ENCODE measurements at places on chromosomes 7 and 10.

- DNase-seq = no peak
These were observed 163.3 kb downstream of the THSD7A start for GRCh38 chr7:11668727-11669126.

- no peak for DNase-seq
These were observed 496.8 kb upstream of the AKR1E2 start for GRCh38 chr10:4329225-4329624.

- no peak for DNase-seq
These were observed 13.3 kb downstream of the IGFBP1 start for GRCh38 chr7:45901566-45901965.

DNA sequence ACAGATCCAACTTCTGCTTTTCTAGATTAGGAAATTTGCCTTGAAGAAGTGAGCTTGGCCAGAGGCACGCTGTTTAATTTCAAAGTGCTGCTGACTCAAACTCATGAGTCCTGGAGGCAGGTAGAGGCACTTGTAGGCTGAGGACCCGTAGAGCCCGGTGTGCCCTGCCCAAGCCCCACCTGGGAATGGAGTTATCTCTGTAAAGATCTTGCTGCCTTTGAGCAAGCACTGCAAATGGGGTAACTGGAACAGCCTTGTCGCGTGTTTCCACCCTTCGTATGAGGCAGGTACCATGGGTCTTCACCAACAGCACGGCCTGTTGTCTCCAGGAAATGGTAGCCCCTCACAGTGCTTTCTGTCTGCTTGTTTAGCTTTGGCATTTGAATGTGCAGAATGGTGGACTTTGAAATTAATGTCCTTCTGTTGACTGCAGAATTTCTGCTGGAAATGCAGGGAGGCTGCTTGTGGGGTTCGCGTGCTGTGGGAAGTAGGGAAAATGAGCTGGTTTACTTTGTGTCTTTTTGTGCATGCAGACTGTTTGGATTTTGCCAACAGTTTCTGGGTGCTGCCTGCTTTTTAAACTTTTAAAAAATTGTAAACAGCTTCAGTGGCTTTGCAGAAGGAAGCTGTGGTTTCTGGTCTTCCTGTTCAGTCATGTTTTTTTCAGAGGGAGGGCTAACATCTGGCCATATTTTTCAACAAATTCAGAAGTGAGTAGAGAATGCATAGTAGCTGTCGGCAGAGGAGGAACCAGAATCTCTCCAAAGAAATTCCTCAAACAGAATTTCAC is 27.2 kb downstream of the CCM2 start:
- DNase-seq = no peak

All from GM12891 (cell line).